ENCODE measurements at places on chromosomes 12 and 14.

DNA sequence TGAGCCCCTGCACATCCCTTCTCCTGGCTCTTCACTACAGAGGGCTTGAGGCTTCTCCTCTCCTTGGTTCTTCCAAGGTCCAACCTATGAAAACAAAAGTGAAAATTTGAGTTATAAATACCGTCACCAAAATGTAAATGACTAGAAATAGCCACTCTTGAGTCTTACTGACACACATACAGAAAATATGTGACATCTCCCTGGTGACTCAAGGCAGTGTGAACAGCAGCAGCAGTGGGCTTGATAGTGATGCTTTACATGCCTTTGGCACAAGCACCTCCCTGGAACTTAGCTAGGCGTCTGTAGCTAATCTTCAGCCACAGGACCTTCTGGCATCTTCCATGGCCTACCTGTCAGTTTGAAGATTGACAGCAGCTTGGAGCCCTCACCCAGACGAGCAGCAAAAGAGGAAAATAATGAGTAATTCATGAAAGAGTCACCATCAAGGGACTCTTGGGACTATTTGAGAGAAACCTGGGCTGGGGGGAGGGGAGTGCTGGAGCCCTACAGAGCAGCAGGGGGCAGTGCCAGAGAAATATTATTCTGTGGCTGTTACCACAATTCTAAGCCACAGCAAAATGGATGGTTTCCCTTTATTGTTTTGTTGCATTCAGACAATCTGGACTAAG lies 158.0 kb downstream of the KCNK10 start:
- no peak for DNase-seq

GRCh38 chr14:51652168-51653078 lies 713 bp downstream of the FRMD6 start:
- DNase-seq, result no peak

DNA sequence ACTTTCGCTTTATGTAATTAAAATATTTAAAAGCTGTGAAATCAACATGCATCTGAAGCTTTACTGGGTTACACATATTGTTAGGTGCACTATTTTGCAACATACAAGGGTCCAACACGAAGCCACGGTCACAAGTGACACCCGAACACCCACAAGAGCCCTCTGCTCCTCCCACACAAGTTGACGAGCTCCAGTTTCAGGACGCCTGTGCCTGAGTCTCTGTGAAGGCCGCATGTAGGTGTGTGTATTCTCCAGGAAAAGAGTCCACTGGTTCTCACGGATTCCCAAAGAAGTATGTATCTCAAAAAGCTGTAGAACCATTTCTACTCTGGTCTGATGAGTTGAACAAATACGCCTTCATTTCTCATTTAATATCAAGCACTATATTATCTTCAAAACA lies 12.0 kb downstream of the SLC15A4 start:
- DNase-seq, result no peak

- no peak for DNase-seq
These were observed 70.9 kb downstream of the GPR135 start for GRCh38 chr14:59394268-59394667.

- no peak for DNase-seq
These were observed 109.1 kb downstream of the VCPKMT start for GRCh38 chr14:50007123-50007903.

DNA sequence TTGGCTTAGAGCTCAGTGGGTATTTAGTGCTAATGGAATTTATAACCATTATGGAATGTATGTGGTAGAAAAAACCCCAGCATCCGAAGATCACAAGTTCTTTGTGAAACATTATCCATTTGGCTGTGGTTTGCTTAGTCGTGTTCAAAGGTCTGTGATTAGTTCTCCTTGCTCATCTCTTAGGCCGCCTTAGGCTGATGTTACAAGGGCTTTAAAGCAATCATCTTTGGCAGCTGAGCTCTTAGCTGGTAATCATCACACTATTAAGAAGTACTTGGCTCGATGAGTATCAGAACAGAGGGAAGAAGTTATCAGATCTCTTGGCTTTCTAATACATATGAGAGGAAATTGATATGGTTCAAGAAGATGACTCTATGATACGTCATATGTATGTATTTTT lies 124.1 kb upstream of the E2F7 start:
- DNase-seq, result no peak

GRCh38 chr12:75831402-75831801 lies 200.2 kb downstream of the PHLDA1 start:
- DNase-seq, result no peak

DNA sequence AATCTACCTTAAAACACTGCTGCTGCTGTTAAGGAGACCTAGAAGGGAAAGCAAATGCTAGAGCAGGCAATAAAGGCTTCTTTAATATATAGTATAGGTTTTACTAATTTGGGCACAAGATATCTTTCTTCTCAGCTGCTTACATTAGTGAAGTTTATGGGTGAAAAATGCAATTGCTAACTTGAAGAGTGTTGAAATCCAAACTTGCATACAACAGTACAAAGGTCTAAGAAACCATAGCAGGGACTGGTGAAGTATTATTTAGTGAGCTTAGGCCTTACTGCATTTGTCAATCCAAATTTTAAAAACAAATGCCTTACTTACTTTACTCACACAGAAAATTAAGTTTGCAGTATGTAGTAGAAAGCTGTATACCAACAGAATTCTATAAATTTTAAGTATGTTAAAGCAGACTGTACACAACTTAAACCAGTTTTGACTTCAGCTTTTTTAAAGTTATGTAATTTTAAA lies 1.4 kb upstream of the AP4S1 start:
- DNase-seq, result no peak

GRCh38 chr12:57618966-57619433 lies 7.8 kb downstream of the ARHGEF25 start:
- no peak for DNase-seq

- DNase-seq, result no peak
These were observed 63.0 kb downstream of the SLC25A47 start for GRCh38 chr14:100386121-100386520.

GRCh38 chr14:99380402-99380801 lies 100.3 kb downstream of the SETD3 start:
- DNase-seq, result no peak

GRCh38 chr12:25089738-25090137 lies 105.2 kb downstream of the DNAI7 start:
- DNase-seq, result no peak

DNA sequence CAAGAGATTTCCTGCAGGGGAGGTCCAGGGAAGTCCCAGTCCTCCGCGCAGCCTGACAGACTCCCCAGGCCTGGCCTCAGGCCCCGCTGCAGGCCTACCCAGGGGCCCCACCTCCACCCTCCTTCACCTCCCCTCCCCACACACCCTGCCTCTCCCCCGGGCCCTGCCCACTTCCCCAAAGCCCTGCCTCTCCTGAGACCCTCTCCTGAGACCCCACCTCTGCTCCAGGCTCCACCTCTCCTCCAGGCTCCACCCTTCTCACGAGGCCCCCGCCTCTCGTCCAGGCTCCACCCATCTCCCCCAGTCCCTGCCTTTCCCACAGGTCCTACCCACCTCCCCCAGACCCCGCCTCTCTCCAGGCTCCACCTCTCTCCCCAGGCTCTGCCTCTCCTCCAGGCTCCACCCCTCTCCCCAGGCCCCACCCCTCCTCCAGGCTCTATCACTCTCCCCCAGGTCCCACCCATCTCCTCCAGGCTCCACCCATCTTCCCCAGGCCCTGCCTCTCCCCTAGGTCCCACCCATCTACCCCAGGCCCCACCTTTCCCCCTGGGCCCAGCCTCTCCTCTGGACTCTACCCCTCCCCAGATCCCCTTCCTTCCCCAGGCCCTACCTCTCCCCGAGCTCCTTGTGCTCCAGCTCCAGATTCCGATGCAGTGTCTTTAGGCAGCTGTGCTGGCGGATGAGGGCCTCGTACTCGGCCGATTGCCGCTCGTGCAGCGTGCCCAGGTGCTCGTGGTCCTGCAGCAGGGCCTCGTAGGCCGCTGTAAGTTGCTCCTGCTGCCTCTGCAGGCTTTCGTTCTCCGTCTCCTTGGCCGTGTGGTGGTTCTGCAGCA lies 58.8 kb upstream of the GPR68 start:
- no peak for DNase-seq

GRCh38 chr12:79156846-79157463 lies 292.4 kb downstream of the SYT1 start:
- no peak for DNase-seq

DNA sequence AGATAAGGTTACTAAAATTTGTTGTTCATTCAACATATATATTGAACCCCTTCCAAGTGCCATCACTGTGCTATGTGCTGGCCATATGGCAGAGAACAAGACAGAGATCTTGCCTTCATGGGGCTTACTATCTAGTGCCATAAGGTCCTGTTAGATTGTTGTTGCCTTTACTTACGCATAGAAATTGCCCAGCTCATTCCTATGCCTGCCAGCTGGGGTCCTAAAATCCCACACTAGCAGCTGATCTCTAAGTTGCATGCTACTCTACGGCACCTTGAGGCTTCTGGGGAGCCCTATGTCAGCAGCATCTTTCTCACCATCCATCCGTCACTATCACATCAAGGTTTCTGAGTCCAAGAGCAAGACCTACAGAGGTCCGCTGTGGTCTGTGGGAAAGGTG lies 1.4 kb upstream of the KCNK10 start:
- DNase-seq, result no peak

- no peak for DNase-seq
These were observed 157.4 kb downstream of the LRRK2 start for GRCh38 chr12:40382217-40382616.

DNA sequence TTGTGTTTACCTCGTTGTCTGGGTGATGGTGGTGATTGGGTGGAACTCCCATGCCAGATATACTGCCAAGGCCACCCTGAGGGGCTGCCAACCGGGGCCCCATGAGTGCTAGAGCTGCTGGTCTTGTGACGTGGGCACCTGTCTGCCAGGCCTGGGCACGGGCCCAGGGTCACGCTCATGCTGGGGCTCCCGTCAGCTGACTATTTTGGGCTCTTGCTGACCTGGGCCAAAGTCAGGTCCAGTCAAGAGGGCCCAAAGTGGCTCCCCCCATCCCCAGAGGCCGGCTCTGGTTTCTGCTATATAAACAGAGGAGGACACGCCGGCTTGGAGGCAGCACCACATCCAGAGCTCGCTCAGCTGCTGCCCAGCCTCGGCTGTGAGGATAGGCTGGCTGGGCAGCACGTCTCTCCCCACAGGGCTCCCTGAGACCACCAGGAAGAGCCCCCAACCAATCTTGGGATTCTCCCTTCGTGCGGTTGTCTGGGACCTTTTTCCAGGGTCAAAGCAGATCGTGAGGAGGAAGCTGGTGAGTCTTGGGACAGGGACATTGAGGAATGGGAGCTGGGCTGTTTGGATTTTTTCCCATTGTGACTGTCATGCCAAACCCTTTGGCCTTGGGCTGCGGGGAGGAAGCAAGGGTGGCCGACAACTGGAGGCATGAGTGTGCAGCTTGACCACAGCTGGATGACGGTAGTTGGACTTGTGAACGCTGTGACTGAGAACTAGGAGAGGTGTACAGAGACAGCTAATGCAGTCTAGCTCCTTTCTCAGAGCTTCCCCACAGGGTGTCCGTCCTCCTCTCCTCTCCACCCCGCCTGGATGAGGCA lies 7.6 kb upstream of the NR4A1 start:
- DNase-seq, result no peak

GRCh38 chr14:70708717-70709570 lies 67.2 kb downstream of the TTC9 start:
- no peak for DNase-seq

- no peak for DNase-seq
These were observed 24.5 kb upstream of the ACTN1 start for GRCh38 chr14:69003626-69004025.

DNA sequence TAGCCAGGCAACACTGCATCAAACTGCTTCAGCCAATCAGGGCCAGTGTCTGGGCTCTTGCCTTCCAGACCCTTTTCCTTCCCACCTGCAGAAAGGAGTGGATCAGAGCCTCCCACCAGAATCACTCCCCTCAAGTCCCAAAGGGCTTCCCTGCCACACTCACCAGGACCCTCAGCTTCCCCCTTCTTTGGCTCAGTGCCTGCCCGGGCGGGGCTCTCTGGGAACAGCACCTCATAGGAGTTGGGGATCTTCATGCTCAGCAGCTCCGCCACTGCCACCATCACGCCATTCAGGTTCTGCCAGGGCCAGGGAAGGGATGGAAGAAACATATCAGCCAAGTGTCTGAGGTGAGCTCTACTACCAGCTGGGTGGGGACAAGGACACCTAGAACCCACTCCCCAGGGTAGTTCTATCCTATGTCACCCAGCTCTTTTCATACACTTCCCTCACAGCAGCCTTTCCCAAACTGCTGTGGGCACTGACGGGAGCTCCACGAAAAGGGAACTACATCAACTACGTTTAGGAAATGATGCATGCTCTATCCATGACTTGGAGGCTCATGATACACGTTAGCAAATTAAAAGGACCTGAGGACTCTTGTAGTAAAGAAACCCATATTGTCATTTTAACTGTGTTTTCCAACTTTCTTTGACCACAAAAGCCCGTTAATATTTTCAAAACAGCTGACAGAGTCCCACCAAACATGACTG lies 9.4 kb upstream of the PRKAG1 start:
- no peak for DNase-seq

DNA sequence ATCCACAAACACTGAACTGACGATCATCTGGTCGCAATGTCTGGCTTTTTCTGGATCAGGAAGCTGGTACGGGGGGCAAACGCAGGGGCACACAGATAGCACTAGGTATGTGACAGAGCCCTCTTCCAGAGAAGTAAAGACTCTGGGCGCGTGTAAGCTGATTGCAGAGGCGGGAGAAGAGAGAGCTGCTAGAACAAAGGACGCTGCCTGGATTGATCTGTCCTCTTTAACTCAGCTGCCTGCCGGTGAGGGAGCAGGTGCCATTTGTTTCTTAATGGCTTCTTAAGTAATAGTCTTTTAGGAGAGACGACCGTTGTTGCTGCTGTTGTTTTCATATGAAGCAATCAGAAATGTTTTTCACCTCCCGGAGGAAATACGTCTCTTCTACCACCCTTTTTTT lies 77.3 kb downstream of the GLT1D1 start:
- DNase-seq, result no peak

- no peak for DNase-seq
These were observed 85.6 kb upstream of the TMCC3 start for GRCh38 chr12:94736004-94736403.

- DNase-seq, result no peak
These were observed 120.9 kb downstream of the TMEM132C start for GRCh38 chr12:128387811-128388422.
